ENCODE measurements at places on chromosomes 12 and 14.
A peak's percentile ranks its signal among the peaks of the same experiment; 100 is the strongest.

DNA sequence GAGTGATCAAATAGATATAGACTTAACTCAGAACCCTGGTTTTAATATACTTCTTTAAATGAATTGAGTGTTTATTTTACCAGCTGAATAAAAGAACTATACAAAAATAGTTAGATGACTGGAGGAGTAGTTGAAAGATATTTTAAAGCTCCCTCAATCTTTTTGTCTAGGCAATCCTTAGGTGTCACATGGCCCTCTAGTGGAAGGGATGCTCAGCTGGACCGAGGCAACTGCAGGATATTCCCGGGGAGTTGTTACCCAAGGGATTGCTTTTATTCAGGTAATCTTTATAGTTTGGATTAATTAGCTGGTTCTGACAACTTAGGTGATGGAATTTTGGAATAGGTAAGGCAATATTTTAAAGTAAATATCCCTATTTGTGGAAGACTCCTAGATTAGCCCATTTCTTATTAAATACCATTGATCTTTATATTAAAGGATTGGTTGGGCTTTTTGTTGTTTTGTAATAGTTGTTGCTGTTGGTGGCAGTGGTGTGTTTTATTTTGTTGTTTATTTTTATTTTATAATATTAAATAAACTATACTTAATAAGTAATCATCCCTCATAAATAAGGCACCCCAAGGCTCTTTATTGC is 57.1 kb downstream of the ZDHHC17 start:
- peak; percentile 6 for DNase-seq

GRCh38 chr12:109153821-109154441 is 37.5 kb downstream of the ACACB start:
- DNase-seq: no peak

DNA sequence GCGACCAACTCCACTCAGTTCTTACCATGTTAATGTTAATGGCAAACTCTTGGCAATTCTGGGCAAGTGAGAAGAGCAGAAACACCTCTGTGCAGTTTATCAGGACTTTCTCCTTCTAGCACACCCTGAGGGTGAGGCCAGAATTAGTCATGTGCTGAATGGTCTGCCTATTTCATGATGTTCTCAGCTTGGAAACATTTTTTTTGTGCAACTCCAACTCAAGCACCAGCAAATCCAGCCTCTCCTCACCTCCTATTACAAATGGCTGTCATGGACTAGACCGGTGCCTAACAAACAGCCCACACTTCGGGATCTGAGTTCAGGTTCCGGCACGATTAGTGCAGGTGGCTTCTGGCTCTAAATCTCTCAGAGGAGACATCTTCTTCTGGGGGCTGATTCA is 246.0 kb downstream of the ZFP36L1 start:
- no peak for DNase-seq

DNA sequence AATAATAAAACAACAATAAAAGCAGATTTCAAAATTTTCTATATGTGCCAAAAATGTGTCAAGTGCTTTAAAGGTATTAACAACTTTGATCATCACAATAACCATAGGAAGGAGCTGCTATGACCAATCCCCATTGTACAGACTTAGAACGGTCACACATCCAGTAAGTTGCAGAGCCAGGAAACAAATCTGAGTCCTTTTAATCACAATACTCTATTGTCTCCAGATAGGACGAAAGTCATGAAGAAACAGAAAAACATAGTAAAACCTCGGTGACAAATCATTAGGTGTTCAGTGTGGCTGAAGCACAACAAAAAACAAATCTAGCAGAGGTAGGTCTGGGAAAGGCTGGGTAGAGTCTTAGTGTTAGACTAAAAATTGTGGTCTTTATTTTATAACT is 178.8 kb downstream of the GRIP1 start:
- DNase-seq: no peak

DNA sequence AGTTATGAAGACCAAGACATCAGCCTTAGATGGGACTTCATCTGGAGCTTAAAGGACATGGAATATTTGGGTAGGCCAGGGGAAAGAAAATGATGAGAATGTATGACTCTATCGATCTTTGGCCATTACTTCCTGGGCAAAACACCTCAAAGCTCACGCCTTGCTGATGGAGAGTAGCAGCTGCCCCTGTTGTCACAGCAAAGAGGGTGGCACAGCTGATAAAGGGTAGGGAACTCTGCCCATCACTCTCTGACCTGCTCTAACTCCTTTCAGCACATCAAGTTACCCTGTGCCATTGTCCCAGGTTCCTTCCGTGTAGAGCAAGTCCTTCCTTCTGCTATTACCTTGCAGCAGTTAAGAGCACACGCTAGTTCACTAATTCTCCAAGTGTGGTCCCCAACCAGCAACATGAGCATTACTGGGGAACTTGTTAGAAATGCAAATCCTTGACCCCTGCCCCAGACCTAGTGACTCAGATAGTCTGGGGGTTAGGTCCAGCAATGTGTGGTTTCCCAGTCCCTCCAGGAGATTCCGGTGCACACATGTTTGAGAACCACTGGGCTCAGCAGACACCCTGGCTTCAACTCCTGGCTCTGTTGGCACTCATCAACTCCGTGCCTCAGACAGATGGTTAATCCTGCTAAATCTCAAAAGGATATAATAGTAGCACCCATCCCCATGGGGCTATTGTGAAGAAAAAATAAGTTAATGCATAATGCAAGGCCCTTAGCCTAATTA is 93.7 kb upstream of the EEA1 start:
- no peak for DNase-seq

- no peak for DNase-seq
Measured at GRCh38 chr12:51270951-51271518, 820 bp upstream of the SMAGP start.

DNA sequence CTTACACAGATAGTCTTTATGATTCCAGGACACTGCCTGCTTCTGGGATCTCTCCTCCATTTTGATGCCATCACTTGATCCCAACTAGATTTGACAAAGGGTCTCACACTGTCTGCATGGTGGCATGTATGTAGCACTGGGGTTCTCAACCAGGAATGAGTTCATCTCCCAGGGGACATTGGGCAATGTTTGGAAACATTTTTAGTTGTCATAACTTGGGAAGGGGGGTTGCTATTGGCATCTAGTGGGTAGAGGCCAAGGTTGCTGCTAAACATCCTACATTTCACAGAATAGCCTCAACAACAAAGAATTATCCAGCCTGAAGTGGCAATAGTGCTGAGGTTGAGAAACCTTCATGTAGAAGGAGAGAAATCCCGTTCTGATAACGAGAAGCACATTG is 376.2 kb downstream of the DPF3 start:
- no peak for DNase-seq

- no peak for DNase-seq
Measured at GRCh38 chr12:55720071-55720564, at the start of gene RDH5. TSS of gene RDH5 (plus strand) at chr12:55720393. CDS start at chr12:55721185, 792 bp downstream.

GRCh38 chr14:95046711-95047681 is 110.3 kb downstream of the DICER1 start:
- DNase-seq: peak; percentile 12

DNA sequence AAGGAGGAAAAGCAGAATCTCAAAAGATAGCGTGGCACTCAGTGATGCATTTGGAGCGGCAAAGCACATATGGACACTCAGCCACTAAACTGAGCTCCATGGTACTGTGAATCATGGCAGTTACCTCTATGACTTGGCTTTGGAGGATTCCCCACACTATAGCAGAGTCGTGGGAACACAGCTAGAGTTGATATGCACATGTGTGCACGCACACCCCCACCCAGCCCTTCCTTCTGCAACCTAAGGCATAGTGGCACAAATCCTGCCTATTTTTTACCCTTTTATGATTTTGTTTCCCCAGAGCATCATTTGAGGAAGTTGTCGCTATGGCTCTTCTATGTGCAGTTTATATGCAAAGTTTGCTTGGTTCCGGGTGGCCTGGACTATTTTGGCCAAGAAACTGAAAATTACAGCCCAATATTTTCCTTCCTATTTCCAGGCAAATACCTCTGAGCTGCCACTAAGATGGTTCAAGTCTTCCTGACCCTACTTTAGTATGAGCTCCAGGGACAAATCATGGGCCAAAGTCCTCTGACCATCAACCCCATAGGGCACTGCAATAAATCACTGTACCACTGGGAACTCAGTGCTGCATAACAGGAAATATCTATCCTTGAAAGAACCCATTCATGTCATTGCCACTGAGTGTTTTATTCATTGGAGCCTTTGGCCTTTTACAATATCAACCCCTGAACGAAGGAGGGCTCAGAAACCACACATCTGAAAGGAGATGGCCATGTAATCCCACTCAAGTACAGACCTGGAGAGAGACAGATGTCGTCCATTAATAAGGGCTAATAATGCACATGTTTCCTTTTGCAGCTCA is 177.5 kb downstream of the EGLN3 start:
- DNase-seq: no peak

DNA sequence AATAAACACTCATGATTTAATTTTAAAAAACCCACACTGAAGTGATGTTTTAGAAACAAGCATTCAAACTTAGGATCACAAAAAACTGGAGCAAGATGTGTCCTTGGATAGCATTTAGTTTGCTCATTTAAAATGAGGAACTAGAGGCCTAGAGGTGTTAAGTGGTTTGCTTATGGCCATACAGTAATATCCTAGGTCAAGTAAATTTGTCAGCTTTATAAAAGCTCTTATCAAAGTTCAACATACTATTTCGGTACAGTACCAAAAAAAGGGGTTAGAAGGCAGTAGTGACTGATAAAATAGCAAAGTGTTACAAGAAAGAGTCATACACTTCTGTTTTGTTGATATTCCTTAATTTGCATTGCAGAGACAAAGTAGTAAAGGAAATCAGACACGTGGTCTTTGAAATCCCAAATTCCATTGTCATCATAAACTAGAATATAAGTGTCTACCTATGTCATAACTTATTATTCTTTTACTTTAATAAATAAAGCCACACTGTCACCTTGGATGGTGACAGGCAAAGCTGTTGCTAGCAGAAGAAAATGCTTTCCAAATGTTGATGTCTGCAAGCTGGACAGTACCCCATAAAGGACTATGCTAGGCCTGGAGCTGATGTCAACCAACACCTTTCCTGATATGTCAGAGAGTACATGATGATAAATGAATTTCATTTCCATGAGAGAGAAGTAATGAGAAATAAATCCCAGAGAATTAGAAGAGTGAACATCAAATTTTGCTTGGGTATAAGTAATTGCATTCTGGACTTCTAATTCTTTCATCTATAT is 17.6 kb upstream of the SRP54 start:
- no peak for DNase-seq

DNA sequence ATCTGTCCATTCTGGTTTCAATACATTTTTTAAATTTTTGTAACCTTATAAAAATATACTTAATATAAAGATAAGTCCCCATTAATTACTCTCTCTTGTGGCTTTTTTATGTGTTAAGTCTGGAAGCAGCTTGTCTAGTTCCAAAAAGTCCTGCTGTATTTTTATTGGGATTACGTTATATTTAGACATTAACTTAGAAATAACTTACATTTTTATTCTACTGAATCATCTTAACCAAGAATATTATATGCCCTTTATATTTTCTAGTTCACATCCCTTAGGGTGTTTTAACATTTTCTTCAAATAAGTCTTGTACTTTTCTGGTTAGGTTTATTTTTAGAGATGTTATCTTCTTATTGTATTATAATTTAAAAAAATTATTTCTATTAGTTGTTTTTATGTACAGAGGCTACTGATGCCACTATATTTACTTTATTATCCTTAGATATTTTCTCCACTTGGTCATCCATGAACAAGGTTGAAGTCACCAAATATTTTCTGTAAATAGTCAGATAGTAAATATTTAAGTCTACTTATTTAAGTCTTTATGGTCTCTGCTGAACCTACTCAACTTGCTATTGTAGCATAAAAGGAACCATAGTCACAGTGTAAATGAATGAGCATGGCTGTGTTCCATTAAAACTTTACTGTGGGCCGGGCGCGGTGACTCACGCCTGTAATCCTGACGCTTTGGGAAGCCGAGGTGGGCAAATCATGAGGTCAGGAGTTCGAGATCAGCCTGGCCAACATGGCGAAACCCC is 132.4 kb upstream of the NEDD1 start:
- no peak for DNase-seq
